GM12878 (cell line): ENCODE measurements at places on chromosomes 4 and X.

DNA sequence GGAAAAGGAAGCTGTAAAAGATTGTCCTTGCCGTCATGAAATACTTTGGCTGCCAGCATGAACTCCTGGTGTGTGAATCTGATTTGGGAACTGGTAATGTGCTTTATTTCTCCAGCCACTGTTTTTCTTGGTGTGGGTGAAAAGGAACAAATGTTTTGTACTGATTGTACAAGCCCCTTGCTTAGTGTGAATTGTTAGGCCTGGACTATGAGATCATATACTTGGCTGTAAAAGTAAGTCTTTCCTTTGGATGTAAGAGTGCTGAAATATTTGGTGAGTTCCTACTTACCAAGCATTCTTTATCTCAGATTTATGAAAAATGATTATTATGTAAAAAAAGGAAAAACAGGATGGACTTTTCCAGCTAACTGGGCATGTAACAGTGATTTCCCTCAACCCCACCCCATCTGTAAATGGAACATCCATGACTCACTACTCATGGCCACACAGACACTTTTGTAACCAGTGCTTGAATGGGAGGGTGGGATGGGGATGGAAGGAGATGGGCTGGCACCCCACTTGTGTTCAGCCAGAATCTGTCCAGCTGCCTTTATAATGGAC lies 6.3 kb downstream of the FNIP2 start:
- no peak for DNase-seq

- DNase-seq = no peak
These were observed 587.1 kb upstream of the CPEB2 start for GRCh38 chr4:14415146-14415545.

- no peak for DNase-seq
These were observed 136.2 kb upstream of the BMPR1B start for GRCh38 chr4:94621491-94622080.

DNA sequence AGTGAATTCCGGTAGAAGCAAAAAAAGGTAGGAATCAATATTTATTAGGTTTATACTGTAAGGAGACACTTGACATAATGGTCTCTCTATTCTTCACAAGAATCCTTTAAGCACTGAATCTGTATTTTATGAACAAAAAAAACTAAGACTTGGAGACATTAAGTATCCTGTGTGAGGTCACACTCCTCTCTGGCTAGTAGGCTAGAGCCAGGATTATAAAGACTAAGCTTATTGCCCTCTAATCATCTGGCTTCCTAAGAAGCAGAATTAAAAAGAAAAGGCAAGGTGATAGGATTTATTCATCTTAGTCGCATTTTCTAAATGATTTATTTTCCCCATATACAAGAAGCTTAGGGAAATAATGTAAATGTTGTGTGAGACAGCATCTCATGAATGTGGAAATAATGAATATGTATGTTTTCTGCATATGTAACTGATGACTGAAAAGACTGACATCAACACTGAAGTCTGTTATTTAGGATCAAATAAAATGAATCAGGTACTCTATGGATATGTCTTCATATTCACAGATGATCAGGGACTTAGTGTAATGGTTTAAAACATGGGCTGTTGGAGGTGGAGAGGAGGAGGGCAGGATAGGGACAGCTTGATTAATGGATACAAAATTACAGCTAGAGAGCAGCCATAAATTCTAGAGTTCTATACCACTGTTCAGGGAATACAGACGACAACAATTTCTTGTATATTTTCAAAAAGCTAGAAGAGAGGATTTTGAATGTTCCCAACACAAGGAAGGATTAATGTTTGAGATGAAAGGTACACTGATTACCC lies 30.4 kb upstream of the PRKG2 start:
- no peak for DNase-seq

- DNase-seq = no peak
These were observed 47.1 kb downstream of the NDST3 start for GRCh38 chr4:118081434-118081833.

DNA sequence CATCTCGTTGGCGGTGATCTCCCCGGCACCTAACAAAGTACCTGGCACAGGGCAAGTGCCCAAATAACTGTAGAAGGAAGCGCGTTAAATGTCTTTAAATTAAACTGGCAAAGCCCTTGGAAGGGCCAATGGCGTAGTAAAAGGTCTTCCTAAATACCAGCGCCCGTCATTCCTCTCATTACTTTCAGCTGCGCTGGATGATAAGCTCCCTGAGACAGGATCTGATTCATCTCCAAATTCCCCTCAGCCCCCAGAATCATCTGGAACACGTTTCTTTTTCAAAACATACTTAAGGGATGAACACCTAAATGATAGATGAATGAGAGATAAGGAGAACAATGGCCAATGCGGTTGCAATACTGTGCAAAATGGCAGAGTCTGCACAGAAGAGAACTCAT lies 95.1 kb downstream of the AFAP1 start:
- DNase-seq = no peak

DNA sequence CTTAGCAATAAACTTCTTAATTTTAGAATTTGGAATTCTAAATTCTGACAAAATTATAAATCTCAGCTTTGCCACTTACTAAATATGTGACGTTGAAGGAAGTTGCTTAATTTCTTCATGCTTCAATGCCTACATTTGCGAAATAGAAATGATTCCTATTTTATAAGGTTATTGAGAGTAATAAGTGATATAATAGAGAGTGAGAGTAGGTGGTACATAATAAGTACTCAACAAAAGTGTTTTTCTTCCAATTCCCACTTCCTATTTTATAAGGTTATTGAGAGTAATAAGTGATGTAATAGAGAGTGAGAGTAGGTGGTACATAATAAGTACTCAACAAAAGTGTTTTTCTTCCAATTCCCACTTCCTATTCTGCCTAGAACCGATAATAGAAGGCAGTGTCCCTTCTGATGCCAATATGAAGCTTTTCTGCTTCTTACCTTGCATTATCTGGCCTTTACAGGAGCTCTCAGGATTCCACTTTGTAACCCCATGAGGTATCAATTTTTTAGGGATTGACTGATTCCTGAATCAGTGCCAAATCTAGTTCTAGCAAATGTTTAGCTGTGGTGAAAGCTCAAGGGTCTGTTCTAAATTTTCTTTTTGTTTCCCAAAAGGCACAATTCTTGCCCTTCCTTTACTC lies 31.4 kb downstream of the VSIG4 start:
- DNase-seq = no peak

- DNase-seq = no peak
These were observed 29.2 kb downstream of the MAD2L1 start for GRCh38 chr4:120037411-120037810.

- no peak for DNase-seq
These were observed 76.3 kb downstream of the STK32B start for GRCh38 chr4:5127556-5127955.

GRCh38 chrX:40104630-40104984 lies 6.8 kb upstream of the BCOR start:
- DNase-seq = no peak

DNA sequence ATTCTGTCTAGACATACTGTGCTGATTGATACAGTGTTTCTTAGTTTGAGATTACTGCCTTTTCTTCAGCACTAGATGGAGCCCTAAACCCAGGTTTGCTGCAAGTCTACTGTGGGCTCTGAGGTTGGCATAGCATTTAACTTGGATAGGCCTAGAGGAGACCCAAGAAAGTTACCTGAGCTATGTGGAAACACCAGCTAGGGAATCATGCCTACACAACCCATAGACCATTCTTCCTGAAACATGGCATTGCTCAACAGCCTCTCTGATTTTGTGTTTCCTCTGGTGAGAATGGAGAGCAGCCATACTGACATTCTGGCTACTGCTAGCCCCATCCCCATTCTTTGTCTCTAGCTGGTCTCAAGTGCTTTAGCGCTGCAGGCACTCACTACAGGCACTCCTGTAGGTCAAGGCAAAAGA lies 287.7 kb upstream of the PCDH18 start:
- DNase-seq = peak; percentile 1

GRCh38 chrX:48573690-48574269 lies 504 bp upstream of the RBM3 start:
- no peak for DNase-seq

- no peak for DNase-seq
These were observed 25.5 kb downstream of the FAM120C start for GRCh38 chrX:54157561-54157960.
